ENCODE measurements at places on chromosomes 1 and 21. TPM values are rescaled to one million over a fixed set of nuclear protein-coding genes. Genes with fewer than 3 reads are reported as not detected.

Gene LAMTOR2
- total RNA-seq: 29.8 TPM

Gene C4BPB
- 0.29 TPM for total RNA-seq

Gene AMY2A
- not detected for total RNA-seq

DNA sequence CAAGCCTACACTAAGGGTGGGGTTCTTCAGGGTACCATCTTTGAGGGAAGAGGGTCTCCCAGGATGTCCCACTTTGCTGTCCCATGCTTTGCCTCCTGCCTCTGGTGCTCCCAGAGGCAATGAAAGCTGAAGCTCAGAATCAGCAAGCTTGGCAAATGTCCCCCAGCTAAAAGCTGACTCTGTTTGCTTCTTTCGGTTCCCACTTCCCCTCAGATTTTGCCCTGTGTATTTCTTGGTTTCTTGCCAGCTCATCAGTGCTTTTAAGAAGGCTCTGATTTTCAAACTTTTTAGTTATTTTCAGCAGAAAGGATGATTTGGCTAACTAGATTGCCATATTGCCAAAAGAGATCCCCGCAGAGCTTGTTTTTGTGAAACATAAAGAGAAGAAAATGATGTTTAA, 33.1 kb upstream of the COG2 start:
- no peak for DNase-seq

- no peak for DNase-seq
Observed at GRCh38 chr1:200257235-200257634, 152.6 kb downstream of the ZNF281 start.

DNA sequence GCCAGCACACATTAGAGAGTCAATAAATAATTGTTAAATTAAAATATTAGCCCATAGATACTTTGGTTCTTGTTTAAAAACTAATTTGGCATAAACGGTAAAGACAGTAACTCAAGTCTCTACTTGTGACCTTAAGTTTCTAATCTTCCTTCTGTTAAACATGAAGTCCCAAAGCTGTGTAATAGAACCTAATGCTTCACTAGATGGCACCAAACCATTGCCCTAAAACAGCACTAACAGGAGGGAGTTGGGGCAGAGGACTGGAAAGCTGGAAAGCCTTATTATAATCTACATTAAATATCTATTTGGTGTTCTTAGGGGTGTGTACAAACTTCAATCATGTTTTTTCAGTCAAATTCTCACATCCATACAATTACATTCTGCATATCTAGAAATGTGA, 176.7 kb downstream of the OLFM3 start:
- DNase-seq: no peak

- DNase-seq: no peak
Observed at GRCh38 chr1:118275472-118276115, 90.6 kb upstream of the SPAG17 start.

Gene RAB42
- 8.8 TPM for total RNA-seq

Gene SLAMF1
- total RNA-seq: not detected

- no peak for DNase-seq
Observed at GRCh38 chr21:14583629-14584255, 37.6 kb upstream of the SAMSN1 start.

DNA sequence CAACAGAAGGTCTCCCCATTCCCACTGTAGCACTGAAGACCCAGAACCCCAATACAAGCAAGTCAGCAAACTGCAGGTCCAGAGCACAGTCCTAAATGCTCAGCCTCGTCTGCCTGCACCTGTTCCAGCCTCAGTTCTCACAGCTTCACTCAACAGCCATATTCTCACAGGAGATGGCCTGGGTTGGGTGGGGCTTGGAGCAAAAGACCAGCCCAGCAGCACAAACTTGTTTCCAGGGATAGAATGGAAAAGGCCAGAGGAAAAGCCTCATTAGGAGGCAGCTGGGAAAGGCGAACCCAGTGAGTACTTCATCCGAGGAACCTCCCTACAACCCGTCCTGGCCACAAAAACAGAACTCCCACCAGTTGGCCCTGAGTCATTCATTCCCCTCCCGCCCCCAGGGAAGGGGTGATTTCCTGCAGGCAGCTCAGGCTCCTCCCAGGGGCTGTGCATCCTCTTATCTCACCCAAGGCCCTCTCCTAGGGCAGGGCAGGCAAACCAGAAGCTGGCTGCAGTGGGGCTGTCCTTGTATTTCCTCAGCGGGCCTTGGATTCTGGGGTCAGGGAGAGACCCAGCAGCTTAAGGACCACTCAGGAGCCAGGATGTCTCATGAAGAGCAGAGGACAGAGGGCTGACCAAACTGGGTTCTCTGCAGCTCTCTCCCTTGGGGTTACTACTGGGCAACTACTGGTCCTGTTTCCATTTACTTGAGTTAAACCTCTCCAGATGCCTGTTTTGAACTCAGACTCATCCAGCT, 7.4 kb upstream of the MPL start:
- peak; percentile 95 for DNase-seq

Gene FALEC
- not detected for total RNA-seq

GRCh38 chr1:54977533-54978297, 2.7 kb upstream of the TMEM61 start:
- no peak for DNase-seq

GRCh38 chr1:65063025-65063424, 85.0 kb upstream of the AK4 start:
- no peak for DNase-seq

Gene AKNAD1
- total RNA-seq: not detected

Gene BRDT
- total RNA-seq: not detected

Gene LRRC3
- 0.17 TPM for total RNA-seq

GRCh38 chr1:161311595-161312181, 1.9 kb upstream of the MPZ start:
- no peak for DNase-seq

- DNase-seq: no peak
Observed at GRCh38 chr1:167450843-167451242, 67.5 kb downstream of the CD247 start.
